ENCODE measurements at places on chromosomes 16 and 17.

GRCh38 chr17:21132428-21132827 lies 5.7 kb downstream of the DHRS7B start:
- no peak for DNase-seq

DNA sequence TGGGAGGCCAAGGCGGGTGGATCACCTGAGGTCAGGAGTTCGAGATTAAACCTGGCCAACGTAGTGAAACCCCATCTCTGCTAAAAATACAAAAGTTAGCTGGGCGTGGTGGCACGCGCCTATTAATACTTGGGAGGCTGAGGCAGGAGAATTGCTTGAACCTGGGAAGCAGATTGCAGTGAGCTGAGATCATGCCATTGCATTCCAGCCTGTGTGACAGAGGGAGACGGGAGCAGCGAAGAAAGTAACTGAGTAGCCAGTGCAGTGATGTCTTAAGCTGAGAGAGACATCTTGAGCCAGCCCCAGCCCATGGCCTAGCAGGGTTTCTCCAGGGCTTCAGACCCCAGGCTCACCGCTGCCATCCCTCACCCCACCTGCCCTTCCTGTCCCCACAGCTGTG lies 9.8 kb upstream of the SMIM5 start:
- DNase-seq: no peak

DNA sequence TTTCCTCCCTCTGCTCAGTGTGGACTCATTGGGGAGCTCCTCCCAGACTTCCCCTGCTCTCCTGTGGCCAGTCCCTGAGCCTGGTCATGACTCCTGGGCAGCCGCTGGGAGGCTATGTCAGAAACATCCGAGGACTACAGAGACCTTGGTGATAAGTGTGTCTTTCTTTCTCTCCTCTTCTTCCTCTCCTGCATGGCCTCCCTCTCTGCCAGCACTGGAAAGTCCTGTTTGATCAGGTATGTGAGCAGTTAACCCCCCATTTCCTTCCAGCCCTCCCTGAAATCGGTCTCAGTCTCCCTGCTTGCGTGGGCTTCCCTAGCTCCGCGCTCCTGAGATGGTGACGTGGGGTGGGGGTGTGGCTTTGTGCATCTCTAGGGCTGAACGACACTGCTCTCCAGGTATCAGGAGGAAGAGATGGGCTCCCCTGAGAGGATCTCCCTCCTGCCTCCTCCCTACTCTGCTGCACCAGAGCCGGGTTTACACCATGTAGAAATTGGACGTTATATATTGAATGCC lies 2.1 kb downstream of the RHBDL3 start:
- no peak for DNase-seq

DNA sequence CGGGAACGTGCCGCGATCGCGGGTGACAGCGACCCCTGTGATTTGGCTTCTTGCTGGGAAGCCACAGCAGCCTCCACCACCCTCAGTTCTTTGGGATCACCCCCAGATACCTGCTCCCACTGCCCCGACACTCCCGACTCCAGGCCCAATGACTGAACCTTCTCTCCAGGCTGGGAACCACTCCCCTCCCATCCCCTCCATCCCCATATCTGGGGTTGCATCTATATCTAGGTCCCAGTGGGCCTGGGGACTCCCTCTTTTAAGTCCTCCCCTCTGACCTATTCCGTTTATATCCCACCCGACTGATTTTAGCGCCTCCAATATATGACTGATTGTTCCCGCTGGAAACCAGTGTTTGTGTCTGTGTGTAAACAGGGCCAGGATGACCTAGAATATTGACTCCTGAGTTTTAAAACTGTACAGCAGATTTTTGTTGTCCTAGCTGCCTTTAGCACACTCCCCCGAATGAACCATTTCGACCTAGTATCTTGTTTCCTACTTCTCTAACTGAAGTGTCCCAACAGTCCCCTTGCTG lies 667 bp downstream of the PSMD3 start:
- no peak for DNase-seq

Data from AG09319 (cell line).